ENCODE measurements at places on chromosomes 3 and 15.
A peak's percentile ranks its signal among the peaks of the same experiment; 100 is the strongest.

DNA sequence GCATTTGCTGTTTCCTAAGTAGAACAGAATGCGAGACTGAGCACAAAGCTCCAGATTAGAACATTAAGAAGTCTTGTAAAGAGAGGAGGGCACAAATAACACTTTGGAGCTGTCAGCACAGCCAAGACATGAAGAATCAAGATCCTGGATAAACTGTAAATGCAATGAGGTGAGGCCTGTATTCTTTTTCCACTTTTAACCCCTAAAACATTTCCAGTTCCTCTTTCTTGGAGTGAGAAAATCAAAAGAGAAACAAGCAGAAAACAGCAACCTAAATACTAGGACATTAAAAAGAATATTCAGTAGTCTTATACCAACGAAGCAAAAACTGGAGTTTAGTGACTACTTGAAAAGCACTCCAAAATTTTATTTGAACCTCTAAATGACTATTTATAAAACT is 204.3 kb downstream of the ZBTB20 start:
- DNase-seq: no peak

DNA sequence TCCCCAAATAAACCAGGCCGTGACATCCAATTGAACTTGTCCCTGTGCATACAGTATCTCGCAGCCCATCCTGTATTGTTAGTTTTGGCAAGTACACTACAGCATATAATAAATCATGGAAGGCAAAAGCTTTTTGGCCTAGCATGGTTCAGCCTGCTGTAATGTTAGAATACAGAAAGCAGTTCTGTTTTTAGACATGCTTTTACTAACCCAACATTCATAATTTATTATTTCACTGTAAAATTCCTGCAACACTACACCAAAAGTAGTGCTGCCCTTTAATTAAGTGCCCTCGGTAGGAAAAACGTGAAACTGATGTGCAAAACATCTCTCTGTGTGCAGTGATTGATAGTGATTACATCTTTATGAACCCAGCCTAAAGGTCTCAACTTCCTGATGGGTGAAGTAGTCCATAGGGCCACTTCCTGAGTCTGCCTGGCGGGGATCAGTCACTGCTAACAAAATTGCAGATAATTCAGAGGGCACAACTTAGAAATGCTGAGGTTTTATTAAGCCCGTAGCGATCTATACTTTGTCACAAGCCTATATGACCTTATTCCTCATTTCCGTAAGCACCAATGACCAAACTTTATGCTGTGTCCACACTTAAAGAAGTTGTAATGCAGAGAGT is 227.8 kb downstream of the CDIN1 start:
- peak; percentile 76 for DNase-seq

GRCh38 chr3:189304465-189305351 is 132.9 kb downstream of the TPRG1 start:
- peak; percentile 79 for DNase-seq

DNA sequence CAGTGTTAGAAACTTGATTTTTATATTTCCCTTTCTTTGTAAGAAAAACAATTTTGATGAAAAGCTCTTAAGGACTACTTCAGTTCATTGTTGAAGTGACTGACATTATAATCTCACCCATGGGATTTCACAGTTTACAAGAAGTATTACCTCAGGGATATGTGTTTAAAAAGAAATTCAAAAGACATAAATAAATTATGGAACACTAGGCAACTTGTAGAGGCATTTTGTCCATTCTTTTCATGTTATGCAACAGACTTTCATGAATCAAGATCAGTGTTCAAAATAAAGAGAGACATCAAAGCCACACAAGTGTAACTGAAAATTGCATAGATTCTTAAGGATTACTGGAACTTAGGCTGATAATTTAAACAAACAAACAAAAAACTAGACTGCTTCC is 196.8 kb upstream of the AGTR1 start:
- DNase-seq: no peak

GRCh38 chr3:171812811-171813210 is 2.5 kb upstream of the PLD1 start:
- no peak for DNase-seq

- DNase-seq: no peak
These were observed 2.1 kb downstream of the SFMBT1 start for GRCh38 chr3:53043738-53044137.

GRCh38 chr3:38707730-38708129 is 58.2 kb upstream of the SCN5A start:
- peak; percentile 2 for DNase-seq

Measured in HT-29 (cell line).